ENCODE measurements at places on chromosomes 2 and 18.
A peak's percentile ranks its signal among the peaks of the same experiment; 100 is the strongest.

- DNase-seq = peak; percentile 13
These were observed 38.4 kb upstream of the ZSWIM2 start for GRCh38 chr2:186887107-186888090.

DNA sequence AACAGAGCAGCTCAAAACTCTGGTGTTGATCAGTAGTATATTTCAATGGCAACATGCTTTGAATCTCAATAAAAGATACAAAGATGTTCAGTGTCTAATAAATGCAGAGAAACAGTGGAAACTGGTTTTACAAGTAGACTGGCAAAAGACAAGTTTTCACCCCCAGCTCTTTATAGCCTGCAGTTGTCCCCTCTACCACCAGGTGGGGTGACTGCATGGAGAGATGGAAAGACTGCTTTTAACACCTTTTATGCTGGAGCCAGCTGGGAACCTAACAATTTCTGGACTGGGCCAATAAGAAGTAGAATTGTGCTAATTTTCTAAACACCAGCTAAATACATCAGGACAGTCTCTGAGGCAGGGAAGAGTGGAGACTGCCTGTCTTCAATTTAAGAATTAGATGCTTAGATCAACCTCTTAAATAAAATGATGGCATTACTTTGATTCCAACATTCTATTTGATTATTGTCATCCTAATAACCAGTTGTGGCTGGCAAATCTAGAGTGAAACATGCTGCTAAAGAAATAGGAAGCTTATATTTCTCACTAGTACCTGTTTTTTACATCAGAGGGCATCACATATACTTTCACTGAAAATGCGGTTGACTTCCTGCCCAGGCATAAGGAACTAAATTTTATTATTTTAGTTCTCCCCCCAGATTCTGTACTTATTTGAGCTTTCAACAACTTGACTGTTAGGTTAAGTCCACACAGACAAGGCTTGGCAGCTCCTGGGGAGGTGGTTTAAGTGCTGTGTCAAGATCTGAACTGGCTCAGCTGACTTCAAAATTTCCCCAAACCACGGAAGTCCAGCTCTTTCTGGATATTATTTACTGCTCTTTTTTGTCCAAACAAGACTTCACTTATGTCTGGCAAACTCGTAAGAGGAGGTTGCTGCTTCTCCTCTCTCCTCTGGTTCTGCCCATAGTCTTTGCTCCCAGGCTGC, 140.5 kb downstream of the TPGS2 start:
- DNase-seq = peak; percentile 70

GRCh38 chr18:32435631-32436500, 34.8 kb downstream of the GAREM1 start:
- no peak for DNase-seq

DNA sequence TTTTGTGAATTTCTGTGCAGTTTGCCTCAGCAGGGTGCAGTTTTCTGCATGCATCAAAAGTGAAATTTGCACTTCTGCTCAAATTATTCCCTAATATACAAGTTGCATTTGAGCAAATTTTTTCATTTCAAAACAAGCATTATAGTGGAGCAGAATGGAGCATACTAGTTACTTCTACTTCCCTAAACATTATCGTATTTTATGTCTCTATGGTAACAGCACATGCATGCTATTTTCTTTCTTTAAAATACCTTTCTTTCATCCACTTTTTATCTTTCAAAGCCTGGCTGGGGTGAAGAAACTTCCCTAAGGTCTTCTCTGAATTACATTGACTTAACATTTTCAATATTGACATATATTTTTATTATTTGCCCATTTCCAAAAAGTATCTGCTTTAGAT, 11.2 kb downstream of the RHBDD1 start:
- DNase-seq = no peak

GRCh38 chr2:39093218-39093898, 27.5 kb downstream of the SOS1 start:
- DNase-seq = no peak

DNA sequence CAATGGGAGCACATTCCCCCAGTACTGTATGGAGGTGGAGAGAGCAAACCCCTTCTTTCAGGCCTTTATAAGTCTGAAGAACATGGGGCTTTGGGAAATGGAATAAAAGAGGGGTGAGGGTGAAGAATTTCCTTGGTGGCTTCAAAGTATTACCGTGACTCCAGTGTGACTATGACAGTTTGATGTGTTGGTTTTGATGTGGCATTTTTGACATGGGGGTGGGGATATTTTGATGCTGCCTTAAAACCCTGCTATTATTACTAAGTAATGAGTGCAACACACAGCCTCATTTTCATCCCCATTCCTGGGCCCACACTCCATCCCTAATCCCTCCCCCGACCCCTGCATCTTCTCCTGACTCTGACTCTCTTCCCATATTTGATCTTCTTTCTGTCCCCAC, 23.6 kb downstream of the QPCT start:
- DNase-seq = no peak

DNA sequence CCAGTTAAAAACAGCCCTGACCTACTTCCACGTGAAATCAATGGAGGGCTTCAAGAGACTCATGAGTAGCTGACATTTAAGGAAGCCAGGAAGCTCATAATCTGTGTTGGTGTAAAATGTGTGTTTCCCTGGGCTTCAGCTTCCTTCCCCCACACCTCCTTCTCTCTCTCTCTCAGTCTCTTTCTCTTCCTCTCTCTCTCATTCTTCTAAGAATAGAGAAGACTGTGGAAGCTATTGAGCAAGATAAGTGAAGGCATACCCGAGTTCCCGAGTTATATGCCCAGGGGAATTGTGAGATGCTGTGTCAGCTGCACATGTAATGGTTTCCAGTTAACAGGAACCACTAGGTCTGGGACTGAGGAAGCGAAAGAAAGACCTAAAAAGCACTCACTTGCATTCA, 199.4 kb downstream of the NYAP2 start:
- DNase-seq = peak; percentile 64

DNA sequence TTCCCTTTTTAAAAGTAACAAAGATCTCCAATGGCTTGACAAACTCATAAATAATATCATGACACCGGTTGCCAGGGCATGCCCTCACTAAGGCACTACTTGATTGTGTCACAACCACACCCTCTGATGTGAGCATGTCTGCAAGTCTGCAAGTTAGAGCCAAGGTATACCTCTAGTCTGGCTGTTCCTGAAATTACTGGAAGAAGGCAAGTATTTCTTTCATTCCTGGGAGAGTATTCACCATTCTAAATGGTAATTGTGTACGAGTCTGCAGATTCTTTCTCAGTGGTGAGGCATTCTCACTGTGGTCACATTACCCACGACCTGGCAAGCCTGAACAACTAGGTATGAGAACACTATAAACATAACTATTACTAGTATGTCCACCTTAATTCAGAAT, 25.7 kb upstream of the RNU4ATAC start:
- peak; percentile 74 for DNase-seq

- DNase-seq = no peak
These were observed 729.8 kb upstream of the SOX11 start for GRCh38 chr2:4962419-4962818.

GRCh38 chr2:232873292-232873908, 3.3 kb downstream of the SNORC start:
- no peak for DNase-seq

DNA sequence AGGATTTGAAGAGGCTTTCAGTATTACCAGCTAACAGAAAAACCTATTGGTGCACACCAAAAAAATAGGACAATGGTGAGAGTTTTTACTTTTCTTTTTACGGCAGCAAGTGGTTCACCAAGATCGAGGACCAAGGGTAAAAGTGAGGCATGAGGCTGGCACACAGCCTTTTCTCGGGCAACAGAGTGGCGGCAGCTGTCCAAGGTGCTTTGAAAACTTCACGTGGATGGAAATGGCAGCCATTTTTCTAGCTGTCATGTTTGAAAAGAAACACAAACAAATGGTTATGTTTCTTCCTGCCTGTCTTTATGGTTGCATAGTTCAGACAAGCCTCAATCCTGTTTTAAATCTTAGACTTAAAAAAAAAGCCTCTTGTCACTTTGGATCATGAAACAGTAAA, 812.5 kb upstream of the CHAC2 start:
- no peak for DNase-seq

DNA sequence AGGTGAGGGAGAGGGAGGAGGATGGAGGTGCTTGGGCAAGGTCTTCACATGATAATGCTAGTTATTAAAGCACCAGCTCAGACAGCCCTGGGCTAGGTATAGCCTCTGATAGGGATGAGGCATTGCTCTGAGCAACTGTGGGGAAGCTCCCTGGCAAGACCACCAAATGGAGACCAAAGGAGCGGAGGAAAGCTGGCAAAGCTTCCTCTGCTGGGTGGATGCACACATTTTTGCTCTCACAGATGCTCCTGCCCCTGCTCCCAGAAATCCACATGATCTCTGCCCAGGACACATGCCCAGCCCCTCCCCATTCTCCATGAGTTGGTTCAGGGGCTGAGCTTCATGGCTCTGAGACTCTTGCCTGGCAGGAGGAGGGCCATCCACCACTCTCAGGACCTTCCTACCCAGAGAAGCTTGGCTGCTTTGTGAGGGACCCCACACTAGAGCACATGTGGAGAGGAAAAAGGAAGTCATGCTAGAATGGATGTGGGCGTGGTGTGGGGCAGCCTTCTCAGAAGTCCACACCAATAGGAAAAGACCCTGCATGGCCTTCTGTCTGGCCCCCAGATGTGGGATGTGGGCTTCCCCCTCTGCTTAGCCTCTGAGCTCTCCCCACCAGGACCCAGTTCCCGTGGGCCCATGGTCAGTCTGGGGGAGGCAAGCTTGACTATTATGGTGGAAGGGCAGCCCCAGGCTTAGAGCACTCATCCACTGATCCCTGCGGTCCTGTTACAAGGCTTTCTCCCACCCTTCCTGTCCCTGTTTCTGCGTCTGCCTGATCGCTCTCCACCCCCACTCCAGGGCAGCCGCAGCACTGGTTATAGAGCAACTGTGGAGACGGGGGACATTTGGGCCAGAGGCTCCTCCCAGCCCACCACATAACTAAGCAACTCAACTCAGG, 10.5 kb upstream of the CYP26B1 start:
- DNase-seq = no peak

GRCh38 chr18:75209951-75210258, 692 bp upstream of the TSHZ1 start:
- DNase-seq = no peak

DNA sequence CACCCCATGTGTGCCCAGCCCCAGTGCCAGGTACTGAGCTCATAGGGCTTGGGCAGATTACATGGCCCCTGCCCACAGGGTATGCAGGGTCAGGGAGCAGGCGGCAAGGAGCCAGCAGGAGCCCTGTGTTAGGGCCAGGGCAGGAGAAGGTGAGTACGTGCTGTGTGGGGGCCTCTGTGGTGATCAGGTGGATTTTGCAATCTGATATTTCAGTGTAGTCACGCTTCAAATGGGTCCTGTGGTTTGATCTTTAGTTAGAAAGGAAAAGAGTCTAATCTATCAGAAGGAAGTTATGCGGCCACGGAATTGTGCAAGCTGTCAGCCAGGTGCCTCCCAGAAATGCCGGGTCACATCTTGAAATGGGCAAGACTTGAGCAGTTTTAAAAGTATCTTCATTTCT, 13.9 kb downstream of the UBE2F start:
- DNase-seq = no peak

- DNase-seq = no peak
These were observed 4.9 kb downstream of the QPCT start for GRCh38 chr2:37349231-37349860.

DNA sequence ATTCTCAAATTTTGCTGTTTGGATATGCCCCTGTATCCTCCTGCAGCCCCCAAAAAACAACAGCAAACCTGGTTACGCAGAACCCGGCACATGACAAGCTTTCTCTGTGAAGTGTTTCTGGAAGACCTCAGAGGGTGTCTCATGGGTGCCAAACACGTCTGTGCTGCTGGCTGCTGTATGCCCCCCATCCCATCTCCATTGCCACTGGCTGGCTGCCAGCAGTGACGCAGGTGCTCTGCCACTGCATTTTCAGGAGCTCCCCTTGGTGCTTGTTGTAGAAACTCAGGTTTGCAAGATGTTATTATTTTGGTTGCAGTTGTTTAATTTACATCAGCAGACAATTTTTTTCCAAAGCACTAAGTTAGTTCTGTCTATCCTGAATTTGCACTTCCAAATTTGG, 166.4 kb upstream of the FANCL start:
- no peak for DNase-seq

GRCh38 chr2:238097201-238097987, 2.7 kb upstream of the ESPNL start:
- no peak for DNase-seq

- DNase-seq = no peak
These were observed 8.0 kb downstream of the E2F6 start for GRCh38 chr2:11457935-11458334.

DNA sequence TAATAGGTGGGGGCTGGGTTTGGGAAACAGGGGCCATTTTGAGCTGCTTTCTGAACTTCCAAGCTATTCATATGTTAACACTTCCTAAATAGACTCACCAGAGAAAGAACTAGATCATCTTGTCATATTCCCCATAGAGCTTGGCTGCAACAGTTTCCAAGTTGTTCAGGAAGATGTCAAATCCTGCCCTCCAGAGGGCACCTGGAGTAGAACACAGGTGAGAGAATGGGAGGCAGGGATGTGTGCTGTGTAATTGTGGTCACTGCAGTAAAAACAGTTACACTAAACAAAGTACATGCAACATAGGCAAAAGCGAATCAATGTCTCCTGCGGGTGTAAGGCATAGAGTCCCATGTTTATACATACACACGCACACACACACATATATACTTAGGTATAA, 34.5 kb upstream of the LRRC30 start:
- DNase-seq = no peak

DNA sequence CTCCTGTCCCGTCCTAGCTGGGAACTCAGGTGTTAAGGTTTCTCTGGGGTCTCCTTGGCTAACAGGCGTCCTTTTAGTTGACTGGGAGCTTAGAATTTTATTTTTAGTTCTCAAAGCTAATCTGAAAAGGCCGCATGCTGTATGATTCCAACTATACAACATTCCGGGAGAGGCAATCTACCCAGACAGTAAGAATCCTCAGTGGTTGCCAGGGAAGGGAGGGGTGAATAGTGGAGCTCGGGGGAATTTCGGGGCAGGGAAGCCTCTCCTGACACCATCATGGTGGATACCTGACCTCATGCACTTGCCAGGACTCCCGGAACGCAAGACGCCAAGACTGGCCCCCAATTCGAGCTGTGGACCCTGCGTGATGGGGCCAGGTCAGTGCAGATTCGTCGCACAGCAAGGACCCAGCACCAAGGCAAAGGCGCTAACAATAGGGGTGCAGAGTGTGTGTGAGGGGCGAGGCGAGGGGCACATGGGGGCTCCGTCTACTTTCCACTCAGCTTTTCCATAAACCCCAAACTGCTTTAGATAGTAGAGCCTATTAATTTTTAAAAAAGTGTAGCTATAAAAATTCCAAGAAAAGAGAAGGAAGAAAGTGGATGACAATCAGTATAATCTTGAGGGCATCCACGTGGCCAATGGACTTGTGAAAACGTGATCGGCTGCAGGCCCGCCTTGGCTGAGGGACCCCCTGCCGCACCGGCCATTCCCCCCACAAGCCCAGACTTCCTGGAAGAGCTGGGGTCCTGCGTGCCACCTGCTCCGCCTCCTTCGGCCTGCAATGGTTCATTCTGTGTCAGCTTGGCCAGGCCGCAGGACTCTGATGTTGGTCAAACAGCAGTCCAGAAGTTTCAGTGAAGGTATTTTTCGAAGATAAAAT, 17.3 kb downstream of the PDCD1 start:
- DNase-seq = no peak
